ENCODE measurements at places on chromosomes 11 and 22.

GRCh38 chr11:12089041-12089440 is 21.3 kb upstream of the MICAL2 start:
- no peak for DNase-seq

GRCh38 chr22:26842103-26842502 is 184.7 kb downstream of the MIAT start:
- no peak for DNase-seq

GRCh38 chr11:130128626-130129025 is 31.0 kb upstream of the ST14 start:
- no peak for DNase-seq

- no peak for DNase-seq
These were observed 26.5 kb upstream of the TMPRSS4 start for GRCh38 chr11:118050208-118050891.

DNA sequence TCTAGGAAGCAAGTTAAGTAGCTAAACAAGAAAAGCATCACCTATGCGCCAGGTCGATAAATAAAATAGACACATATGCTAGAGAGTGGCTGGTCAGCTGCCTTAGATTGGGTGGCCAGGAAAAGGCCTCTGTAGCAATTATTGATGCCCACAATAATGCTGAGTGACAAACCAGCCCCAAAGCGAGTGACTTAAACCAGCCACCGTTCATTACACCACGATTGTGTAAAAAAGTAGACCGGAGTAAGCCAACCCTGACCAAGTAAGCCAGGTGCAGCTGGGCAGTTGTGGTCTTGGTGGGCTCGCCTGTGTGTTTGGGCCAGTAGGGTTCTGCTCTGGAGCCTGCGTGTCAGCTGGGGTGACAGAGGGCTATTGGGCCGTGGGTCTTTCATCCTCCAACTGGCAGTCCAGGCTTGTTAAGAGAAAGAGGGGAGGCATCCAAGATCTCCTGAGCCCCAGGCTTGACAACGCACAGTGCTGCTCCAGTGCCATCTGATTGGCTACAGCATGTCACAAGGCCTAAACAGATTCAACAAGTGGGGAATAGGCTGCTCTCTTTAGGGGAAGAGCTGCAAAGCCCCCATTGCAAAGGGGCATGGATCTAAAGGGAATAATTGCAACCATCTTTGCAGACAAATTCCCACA is 100.4 kb upstream of the PARVA start:
- no peak for DNase-seq

DNA sequence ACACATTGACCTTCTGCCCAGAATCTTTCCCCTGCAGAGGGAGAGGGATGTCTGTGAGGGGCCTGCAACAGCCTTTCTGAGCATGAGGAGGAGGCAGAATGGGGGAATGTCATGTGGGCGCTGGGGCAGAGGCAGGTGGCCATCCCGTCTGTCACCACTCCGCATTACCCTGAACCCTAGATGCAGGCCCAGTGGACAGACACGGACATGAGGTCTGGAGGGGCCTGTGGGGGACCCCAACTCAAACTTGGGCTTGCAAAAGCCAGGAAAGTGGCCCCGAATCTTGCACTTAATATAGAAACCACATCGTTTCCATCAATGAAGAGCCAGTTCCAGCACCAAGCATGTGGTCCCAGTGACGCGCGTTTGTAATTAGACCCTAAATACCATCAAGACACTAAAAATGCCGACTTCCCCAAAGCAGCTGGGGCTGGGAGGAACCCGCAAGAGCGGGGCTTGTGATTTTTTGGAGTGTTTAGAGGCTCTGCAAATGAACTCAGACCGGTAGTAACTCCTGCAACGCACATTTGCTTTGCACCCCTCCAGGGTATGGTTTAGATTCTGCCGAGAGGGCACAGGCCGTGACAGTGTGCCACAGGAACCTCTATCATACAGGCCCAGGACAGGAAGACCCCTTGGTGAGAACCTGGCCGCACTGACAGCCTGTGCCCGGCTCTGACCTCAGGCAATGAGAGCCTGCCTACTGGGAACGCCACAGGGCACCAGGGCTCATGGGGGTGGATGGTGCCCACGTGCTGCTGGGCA is 109.3 kb downstream of the CTTN start:
- DNase-seq = no peak

DNA sequence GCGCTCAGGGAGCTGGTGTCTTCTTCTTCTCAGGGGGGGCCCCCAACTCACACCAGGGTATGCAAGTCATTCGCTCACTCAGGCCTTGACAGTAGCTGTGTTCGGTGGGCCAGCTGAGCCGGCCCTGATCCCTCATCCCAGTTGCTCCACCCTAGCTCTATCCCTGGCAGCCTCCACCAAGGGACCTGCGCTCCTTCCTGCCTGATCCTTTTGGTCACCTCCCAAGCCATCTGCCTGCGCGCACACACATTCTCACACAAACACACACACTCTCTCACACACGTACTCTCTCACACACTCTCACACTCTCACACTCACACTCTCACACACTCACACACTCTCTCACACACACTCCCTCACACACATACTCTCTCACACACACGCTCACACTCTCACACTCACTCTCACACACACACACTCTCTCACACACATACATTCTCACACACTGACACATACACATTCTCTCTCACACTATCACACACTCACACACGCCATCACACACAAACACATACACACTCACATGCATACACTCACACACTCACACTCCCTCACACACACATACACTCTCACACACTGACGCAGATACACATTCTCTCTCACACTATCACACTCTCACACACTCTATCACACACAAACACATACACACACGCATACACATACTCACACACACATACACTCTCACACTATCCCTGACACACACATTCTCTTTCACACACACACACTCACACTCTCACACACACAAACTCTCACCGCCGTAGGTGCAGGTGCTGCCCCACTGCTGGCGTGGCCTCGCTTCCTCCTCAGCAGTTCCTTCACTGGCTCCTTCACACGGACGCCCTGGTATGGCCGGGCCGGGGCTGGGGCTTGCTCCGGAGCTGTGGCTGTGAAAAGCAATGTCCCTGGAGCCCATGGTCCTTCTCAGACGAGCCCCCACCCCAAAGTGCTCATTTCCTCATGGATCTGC is 20.8 kb downstream of the POU2AF1 start:
- DNase-seq = no peak

DNA sequence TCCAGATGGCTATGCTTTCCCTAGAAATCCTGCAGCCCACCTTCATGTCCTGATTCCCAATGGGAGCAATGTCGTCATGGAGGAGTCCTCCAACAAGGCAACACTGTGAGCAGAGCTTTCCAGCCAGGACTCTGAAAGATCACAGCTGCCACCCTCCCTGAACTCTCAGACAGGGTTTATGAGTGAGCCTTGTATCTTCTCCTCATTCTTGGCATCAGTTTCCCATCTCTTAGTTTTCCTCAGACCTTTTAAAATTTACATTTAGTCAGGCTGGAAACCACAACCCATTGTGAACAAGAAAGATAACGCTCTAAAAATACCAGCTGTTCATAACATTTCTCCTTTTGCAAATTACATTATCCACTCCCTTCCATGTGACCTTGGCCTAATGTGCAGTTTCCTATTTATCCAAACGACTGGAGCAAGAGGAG is 15.6 kb upstream of the LYVE1 start:
- no peak for DNase-seq

Measured in hypothalamus (tissue), 51 donors.